ENCODE measurements at places on chromosomes 2 and 18. TPM values are rescaled to one million over a fixed set of nuclear protein-coding genes. Genes with fewer than 3 reads are reported as not detected.
A peak's percentile ranks its signal among the peaks of the same experiment; 100 is the strongest.

DNA sequence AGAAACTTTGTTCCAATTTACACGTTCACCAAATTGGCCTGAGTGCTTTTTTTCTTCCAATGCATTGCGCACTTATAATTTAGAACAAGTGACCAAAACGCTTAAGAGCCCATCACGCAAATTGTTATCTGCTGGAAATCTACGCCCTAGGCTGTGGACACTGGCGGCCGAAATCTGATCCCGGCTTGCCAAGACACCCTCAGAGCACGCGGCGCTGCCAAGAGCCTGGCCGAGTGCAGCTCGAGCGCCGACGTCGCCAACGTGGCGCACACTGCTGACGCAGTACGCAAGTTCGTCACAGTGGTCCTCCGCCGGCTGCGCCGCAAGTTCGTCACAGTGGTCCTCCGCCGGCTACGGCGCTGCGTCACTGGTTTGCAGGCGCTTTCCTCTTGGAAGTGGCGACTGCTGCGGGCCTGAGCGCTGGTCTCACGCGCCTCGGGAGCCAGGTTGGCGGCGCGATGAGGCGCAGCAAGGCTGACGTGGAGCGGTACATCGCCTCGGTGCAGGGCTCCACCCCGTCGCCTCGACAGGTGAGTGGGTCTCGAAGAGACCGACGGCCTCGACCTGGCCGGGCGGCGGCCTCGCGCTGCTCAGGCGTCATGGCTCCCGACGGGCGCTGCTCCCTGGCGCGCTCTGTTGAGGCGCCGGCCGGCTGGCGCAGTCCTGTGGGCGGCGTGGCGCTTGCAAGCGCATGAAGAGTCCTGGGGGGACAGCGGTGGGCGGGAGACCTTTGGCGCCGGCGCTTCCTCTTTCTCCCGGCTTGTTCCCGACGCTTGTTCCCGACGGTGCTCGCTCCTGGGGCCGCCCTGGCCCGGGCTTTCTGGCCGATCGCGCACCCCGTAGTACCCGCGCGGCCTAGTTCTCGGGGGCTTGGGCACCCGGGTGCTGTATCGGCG is at the start of gene RANBP2:
Gene RANBP2, plus strand, starts transcription at position 334 of the 896 bp plus-strand sequence. Its CDS starts 125 bp downstream, at position 459.
- DNase-seq = peak; percentile 95

DNA sequence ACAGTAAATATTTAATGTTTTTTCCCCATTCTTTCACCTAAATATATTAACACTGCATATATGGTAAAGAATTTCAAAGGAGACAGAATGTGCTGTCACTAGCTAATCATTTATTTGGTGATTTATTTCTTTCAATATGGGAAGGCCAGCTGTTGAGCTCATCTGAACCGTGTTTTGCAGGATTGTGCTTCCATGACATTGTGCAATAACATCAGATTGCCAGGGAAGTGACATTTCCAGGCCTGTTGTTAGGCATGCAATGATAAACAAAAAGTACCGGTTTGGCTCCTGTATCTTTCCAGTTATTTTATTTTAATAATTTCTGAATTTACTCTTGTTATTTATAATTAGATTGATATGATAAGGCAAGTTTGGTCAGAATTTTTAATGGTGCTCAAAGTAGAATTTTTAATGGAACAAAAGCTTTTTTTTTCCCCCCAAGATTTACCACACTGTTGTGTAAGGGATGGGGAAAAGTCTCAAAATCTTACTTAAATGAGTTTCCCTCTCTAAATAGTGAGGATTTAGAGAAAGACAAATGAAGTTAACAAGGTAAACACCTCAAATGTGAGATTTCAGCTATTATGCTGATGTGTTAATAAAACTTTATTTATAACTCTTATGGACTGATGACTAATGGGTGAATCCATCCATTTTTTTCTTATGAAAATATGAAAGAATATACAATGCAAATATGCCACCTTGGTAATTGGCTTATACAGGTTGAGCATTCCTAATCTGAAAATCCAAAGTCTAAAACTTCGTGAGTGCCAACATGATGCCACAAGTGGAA is 52.7 kb downstream of the MALT1 start:
- no peak for DNase-seq

GRCh38 chr2:55838653-55839052 is 84.9 kb downstream of the EFEMP1 start:
- DNase-seq = no peak

- DNase-seq = no peak
Measured at GRCh38 chr2:160019374-160020090, 42.9 kb downstream of the PLA2R1 start.

GRCh38 chr2:46355756-46356155 is 58.5 kb downstream of the EPAS1 start:
- no peak for DNase-seq

- peak; percentile 41 for DNase-seq
Measured at GRCh38 chr2:26745609-26746327, 18.3 kb upstream of the SLC35F6 start.

- DNase-seq = no peak
Measured at GRCh38 chr18:49875783-49876182, 62.5 kb upstream of the ACAA2 start.

DNA sequence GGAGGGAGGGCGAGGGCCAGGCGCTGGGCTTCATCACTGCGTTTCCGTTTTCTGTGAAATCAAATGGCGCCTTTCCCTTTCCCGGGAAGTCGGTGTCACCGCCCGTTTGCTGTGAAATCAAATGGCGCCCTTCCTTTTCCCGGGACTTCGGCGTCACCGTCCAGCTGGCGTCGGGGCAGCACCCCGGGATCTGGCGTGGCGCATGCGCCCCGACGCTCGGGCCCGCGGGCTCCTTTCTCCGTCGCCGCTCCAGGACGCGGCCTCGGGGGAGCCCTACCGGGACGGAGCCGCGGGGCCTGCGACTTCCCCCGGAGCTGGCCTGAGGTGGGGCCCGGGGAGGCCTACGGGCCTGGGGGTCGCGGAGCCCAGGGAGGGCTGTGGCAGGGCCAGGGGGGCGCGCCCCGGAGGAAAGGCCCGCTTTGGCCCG is at the start of gene FAM228A:
Gene FAM228A, plus strand, starts transcription at position 203 of the 427 bp plus-strand sequence. CDS start 428 bp downstream, outside the sequence.
- DNase-seq = no peak

DNA sequence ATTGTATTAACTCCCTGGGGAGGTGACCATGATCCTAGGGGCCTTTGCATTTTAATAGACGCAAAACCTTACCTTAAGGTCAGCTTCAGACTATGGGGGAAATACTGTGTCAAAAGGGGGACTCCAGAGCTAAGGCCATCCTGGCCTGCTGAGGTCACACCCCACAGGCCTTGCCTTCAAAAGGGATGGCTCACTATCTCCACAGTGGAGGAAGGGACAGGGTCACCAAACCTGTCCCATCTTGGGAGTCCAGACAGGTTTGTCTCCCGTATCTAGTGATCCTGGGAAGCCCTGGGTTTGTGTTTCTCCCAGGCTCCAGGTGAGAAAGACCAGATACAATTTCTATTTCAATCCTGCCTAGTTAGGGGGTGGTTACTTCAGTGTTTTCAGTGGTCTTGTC is 24.9 kb downstream of the CAPN14 start:
- DNase-seq = no peak

- no peak for DNase-seq
Measured at GRCh38 chr18:56257205-56257604, 381.2 kb downstream of the TXNL1 start.

- no peak for DNase-seq
Measured at GRCh38 chr2:206814498-206814897, 49.1 kb downstream of the FASTKD2 start.

GRCh38 chr2:29607038-29607420 is 314.4 kb downstream of the ALK start:
- DNase-seq = no peak

DNA sequence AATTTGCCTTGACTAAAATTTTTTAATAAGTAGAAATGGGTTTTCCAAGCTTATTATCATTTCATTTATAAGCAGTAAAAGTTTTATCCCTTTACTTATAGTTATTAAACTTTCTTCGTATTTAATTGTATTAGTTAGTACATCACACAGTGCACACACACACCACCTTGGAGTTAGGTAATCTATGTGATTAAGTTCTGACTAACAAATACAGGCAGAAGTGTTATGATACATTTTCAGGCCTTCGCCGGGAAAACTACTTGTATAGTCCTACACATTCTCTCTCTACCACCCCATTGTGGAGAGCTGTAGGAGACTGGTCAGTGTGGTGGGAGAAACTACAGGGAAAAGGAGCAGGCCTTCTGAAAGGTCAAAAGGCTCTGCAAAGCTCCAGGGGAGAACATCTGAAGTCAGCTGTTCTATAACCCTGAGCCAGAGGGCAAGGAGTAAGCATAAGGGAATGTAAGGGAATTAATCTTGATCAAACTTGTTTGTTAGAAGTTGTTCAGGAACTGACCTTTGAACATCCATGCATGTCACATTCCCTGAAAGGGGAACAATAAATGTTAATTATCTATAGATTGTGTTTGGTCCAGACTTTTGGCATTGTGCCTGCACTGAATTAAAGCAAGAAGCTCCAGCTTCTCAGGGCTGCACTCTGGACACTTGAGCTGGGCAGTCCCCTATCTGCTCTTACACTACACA is 231.7 kb downstream of the FSIP2 start:
- DNase-seq = no peak

DNA sequence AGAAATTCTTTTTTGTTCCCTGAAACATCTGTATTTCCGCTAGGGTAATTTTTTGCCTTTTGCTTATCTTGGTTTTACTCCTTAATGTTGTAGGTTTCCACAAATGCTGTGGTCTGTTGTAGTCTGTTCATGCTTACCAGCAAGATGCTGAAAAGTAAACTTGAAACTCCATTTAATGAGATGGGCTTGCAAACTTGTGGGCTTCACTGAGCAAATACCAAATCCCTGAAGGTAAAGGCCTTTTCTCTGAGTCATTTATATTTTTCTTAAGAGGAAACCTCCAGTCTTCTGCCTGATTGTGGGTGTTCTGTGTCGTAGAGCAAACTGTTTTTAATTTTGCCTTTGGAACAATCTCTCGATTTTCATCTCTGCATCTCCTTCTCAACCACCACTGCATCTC is 9.3 kb downstream of the SP140 start:
- no peak for DNase-seq

DNA sequence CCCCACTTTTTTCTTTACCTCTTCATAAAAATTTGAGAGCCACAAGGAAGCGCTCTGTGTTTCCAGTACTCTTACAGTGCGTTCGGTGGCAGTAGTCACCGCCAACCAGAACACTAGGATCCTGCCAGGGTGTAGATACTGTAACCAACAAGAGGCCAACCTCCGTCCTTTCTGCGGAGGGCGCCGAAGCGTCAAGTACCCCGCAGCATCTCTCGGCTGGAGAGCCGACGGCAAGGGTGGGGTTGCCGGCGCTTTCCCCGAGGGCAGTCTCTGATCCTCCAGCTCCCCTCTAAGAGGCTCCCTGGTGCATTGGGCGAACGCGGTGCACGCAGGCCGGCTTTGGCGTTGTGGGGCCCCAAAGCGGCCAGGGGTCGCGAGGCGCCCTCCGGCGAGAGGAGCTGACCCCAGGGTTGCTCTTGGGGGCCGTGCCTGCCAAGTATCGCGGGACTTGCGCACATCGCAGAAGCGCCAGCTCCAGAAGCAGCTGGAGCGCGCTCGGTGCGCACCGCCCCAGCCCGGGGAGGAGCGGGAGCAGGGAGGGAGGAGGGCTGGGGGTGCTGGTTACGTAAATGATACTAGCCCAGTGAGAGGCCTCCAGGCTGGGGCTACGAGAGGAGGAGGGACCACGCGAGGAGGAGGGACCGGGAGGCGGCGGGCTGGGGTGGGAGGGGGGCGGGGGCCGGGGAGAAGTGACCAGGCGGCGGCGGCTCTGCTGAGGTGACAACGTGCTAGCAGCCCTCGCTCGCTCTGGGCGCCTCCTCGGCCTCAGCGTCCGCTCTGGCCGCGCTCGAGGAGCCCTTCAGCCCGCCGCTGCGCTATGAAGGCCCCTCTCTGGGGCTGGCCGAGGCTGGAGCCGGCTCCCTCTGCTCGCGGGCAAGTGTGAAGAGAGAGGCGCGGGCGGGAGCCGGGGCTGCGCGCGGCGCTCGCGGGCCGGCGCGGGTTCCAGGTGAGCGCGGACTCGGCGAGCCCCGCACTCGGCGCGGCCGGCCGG is at the start of gene GALNT13:
Gene GALNT13, plus strand, starts transcription at position 692 of the 991 bp plus-strand sequence.
- DNase-seq = peak; percentile 28

- no peak for DNase-seq
Measured at GRCh38 chr2:186605041-186605440, 15.2 kb downstream of the ITGAV start.

FZD7 gene
- polyA plus RNA-seq = 24.4 TPM

TTC21B gene
- 20.1 TPM for polyA plus RNA-seq

NYAP2 gene
- polyA plus RNA-seq = 0.34 TPM

HS1BP3 gene
- 8.9 TPM for polyA plus RNA-seq

STPG4 gene
- not detected for polyA plus RNA-seq

NAT8 gene
- polyA plus RNA-seq = 0.29 TPM

CIDEA gene
- not detected for polyA plus RNA-seq
